ENCODE measurements at places on chromosomes 2 and 18.

GRCh38 chr2:165637396-165637795 is 156.7 kb downstream of the GALNT3 start:
- DNase-seq = no peak

DNA sequence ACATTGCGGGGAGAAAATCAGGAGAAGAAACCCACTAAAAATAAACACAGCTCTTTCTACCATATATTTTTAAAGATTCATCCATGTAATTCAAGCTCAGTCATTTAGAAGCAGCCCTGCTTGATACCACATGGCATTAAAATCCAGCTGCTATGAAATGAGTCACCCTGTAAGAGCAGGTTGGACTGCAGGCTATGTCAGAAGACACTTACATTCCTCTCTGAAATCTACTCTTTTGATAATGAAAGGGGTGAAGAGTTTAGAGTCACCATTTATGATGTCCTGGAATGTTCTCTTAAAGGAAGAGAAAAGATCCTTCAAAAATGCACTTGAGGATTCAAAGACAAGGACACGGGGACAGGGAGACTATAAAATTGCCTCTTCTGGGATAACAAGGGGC is 100.6 kb upstream of the APCDD1 start:
- DNase-seq = no peak

DNA sequence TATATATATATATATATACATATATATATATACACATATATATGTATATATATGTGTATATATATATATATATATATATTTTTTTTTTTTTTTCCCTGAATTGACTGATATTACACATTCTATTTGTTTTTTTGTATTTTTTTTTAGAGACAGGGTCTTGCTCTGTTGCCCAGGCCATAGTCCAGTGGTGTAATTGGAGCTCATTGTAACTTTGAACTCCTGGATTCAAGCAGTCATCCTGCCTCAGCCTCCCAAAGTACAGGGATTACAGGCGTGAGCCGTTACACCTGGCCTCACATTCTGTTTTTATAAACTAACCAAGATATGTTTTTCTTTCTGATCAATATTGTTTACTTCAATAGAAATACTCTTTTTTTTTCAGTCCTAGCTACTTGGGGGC is 26.2 kb downstream of the NCAPH start:
- DNase-seq = no peak

DNA sequence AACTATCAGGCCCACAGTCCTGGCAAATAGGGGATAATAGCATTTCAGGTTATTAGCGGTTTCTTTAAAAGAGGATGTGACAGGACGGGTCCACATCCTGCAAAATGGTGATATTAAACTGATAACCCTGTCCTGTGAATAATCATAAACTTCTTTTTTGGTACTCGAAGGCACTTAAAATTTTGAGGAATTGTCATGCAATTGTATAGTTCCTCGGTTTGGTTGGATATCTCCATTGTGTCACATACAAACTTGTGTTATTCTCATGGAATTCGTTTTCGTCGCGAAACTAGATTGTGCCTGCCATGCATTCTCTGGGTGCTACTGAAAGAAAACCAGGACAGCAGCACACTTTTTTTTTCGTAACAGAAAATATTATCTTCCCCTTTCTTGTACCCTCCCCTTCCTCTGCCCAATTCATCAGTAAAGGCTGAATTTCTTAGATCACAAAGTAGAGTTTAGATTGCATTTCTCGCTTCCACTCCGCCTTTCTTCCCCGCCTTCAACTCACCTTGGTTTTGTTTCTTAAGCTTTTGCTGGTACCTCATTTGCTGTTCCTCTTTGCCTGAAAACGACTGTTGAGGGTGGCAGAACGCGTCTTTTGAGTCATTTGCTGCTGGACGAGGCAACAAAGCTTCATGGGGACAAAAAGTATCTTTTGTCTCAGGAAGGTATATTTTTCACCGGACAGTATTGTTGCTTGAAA is 1.3 kb downstream of the CERS6 start:
- DNase-seq = no peak

- DNase-seq = no peak
Observed at GRCh38 chr2:19435815-19436214, 77.4 kb upstream of the OSR1 start.

DNA sequence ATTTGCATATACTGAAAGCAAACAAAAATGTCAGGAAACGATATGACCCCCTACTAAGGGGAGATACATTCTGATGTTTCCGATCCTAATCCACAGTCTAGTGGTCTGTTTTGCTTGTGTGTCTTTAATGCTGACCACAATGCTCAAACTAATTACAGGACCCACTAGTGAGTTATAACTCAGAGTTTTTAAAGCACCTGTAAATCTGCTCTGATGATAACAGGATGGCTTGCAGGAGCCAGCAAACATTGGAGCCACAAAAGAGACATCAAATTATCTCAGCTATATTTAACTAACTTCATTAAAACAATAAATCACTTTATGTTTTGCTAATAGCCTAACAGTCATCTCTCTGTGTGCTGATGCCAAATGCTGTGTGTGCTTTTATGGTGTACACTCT is 300.3 kb downstream of the NBAS start:
- no peak for DNase-seq

DNA sequence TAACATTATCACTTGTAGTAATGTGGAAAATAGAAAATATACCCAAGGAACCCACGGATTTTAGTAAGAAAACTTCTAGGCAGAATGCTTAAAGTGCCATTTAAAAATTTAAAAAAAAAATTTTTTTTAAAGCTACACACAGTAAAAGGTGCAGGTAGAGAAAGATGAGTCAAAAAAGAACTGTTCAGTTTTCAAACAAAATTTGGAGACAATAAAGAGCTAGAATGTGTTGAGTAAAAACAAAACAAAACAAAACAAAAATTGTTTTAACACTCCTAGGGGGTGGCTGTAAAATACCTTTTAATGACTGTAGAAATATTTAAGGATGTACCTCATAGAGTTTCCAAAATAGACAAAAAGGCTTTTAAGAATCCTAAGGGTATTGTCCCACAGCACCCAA is 212.0 kb downstream of the TGIF1 start:
- no peak for DNase-seq

GRCh38 chr2:30164131-30164925 is 17.5 kb downstream of the YPEL5 start:
- DNase-seq = no peak

DNA sequence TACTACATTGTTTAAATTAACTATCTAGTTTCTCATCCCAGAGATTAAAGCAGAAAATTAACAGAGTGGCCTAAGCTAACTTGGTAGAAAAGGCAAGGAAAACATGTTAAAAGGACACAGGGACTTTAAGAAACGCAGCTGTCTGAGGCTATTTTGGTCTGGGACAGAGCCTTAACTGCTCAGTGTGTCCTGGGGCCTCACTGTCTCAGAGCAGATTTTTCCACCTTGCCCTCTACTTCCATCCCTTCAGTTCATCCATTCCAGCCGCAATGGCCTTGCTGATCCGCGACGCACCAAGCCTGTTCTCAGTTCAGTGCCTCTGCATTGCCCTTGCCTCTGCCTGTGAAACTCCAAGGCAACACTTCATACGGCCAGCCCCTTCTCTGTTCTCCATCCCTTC is 114.9 kb upstream of the OSR1 start:
- DNase-seq = no peak

- DNase-seq = no peak
Observed at GRCh38 chr2:5528706-5529105, 163.5 kb upstream of the SOX11 start.

GRCh38 chr2:853203-853870 is 97.3 kb upstream of the SNTG2 start:
- no peak for DNase-seq

DNA sequence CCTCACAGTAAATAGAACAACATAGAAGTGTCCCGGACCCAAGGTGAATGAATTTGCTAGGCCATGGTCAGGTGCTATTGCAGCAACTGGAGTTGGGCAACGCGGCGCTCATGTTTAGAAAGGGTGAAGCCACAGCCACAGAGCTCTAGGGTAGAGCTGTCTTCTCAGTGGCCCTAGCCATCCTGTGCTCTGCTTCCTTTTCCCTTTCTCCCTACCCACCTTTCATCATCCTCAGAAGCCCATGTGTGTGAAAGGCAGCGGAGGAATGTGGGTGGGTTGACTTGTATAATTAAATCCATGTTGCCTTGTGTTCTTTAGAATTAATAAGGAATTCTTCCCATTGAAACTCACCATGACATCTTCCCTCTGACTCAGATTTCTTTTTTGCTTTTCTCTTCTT is 336.7 kb downstream of the OSR1 start:
- DNase-seq = no peak

DNA sequence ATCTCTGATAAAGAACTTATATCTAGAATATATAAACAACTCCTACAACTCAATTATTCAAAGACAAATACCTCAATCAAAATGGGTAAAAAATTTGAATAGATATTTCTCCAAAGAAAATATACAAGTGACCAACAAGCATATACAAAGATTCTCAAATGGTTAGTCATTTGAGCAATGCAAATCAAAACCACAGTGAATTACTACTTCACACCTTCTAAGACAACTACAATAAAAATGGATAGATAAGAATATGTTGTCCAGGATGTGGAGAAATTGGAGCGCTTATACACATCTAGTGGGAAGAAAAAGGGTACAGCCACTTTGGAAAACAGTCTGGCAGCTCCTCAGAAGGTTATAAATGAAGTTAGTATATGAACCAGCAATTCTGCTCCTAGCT is 332.9 kb downstream of the TGIF1 start:
- DNase-seq = no peak

DNA sequence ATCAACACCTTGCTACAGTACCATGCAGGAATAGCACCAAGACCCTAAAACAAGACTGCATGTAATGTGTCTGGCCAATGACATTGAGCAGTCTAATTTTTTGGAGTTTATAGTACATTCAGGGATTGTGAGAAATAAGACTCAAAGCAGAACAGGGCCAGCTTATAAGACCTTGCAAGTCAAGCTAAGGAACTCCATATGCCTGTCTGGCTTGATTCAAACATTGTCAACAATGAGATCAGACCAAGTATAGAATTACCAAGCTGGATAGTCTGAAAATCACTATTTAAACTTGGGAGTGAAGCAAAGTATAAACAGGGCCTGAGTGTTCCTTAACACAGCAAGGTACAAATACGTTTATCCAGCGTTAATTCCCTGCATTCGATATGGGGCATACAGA is 370.9 kb downstream of the CNTNAP5 start:
- DNase-seq = no peak

DNA sequence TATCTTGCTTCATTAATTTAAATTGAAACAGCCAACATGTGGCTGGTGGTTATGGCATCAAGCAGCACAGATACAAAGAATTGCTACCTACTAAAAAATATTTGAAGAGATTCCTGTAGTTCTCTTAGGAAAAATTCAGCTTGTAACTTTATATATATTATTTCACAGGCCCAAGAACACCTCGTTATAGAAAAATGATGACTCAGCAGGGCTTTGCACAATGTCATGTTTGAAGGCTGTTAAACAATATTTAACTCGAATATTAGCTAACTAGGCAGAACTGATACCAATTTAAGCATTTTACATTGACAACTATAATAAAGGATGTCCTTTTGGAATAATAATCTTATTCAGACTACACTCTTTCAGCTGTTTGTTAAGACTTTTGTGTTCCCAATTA is 102.3 kb upstream of the LYPD1 start:
- DNase-seq = no peak

DNA sequence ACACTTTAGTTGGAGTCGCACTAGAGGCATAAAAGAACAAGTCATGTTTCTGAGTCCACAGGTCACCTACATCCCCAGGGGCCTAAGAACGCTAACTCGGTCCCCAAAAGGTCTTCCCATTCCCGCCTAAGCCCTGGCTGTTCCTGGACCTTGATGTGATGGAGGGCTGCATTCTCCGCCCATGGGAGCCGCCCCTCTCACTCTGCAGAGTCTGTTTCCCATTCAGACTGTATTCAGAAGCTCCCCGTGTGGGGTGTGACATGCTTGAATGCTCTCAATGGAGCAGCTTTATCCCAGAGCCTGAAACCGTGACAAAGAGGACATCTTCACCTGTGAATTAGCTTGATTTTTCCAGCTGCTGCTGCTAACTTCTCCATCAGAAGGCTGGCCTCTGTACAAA is 319.0 kb upstream of the KLHL29 start:
- DNase-seq = peak; percentile 47

DNA sequence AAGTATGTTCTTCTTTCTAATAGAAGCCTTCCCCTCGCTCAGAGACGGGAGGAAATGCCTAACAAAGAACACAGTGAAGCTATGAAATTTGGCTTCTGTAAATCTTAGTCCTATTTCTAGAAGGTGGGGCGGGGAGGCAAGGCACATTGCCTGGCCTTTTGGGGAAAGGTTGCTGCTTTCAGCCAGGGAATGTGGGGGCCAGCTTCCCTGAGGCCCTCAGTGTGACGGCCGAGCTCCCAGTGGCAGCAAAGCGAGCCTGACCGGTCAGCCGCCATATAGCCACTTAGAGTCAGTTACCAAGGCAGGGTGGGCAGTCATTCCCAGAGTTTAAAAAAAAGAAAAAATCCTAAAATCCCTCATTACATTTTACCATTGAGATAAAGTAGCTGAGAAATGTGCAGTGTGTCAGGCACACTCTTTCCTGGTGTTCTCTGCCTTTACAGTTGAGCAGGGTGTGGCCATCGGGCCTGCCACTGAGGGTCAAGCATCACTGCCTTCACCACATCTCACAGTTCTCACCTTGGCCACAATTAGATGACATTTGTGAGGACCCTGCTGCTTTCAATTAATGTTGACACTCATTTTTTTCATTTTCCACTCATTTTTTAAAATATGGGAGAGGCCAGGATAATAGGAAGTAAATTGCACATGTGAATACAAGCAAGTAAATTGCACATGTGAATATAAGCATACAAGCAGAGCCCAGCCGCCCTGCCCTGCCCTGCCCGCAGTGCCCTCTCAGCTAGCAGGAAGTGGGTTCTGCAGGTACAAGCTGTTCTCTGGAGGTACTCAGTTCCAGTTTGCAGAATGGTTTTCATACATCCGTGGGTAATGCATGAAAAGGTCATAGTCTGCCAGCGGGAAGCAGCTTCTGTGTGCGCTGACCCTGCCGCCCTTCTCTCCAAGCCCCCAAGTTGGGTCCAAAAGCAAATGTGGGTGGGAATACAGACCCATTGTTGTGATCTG is 76.9 kb downstream of the WDSUB1 start:
- no peak for DNase-seq

GRCh38 chr2:85018049-85018447 is 47.1 kb downstream of the KCMF1 start:
- DNase-seq = no peak

DNA sequence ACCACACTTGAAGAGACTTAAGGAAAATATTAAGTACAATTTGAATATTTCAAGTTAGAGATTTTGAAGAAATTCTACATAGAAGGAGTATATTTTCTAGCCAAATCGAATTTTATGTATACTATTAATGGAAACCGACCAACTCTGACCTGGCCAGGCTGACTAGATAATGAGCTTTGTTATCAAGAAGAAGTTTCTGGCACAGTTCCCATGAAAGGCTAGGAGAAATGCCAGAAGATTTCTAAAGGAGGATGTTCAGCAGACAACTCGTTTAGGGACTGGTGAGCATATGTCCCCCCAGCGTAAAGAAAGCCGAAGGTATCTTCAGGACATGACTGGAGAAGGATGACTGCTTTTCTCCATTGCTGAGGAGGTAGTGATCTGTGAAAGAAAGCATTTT is 127.3 kb downstream of the DIS3L2 start:
- DNase-seq = no peak
